ENCODE measurements at places on chromosomes 16 and 17.

DNA sequence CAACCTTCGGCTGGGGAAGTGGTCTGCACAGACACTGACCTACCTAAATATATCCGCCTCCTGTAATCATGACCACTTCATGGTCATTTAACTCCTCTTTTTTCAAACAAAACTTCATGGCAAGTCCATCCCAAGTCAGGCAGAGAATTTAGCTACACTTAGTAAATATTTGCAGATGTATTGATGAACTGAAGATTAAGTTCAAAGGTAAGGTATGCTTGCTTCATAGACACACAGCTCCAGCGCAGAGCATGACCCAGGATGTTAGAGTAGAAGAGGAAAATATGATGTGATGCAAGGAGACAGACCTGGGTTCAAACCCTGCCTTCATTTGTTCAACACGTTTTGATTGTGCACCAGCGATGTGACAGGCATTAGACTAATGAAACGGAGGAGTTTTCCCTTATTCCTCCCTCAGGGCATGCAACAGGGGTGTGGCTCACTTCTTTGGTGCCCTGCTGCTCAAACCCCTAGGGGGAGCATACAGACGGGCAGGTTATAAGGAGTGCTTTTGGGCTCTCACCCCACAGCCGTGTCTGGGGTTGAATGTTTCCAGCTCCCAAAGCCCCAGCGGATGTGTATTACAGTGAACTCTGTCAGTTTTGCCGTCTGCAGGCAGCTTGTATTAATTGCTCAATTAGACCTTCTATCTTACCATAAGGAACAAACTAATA lies 23.9 kb upstream of the CLEC3A start:
- H3K27ac ChIP-seq: no peak overlapping the region
- H3K27me3 ChIP-seq: no peaks in the 10 kb centered on the region
- H3K4me3 ChIP-seq: no peak overlapping the region
- DNase-seq: no peak

- no peak for DNase-seq
- no peak overlapping the region for H3K27ac ChIP-seq
- H3K27me3 ChIP-seq: no peaks in the 10 kb centered on the region
These were observed 11.2 kb downstream of the GAA start for GRCh38 chr17:80112471-80113032.

GRCh38 chr16:18041864-18042834 lies 294.4 kb downstream of the NPIPA8 start:
- DNase-seq: no peak
- H3K4me1 ChIP-seq: no peaks in the 10 kb centered on the region
- no peak overlapping the region for H3K27ac ChIP-seq
- no peak overlapping the region for H3K4me3 ChIP-seq
- no peaks in the 10 kb centered on the region for H3K27me3 ChIP-seq

DNA sequence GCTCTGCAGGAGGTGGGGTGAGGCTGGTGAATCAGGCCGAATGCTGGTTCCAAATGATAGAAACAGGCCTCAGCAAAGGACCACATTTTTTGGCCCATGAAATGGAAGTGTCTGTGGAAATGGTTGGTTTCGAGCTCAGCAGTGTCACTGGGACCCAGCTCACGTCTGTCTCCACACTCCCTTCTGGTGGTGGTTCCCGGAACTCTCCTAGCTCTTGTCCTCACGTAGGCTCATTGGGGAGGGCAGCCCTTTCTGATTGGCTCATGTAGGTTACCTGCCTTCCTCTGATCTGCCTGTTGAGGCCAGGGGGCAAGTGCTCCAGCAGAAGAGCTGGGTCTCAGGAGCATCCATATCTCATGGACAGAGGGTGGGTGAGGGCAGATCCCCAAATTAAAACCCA lies 4.0 kb downstream of the ALG1 start:
- peaks cover 52% of the 10 kb centered on the region for H3K36me3 ChIP-seq
- no peak overlapping the region for H3K27ac ChIP-seq
- H3K4me1 ChIP-seq: peaks cover 9% of the 10 kb centered on the region
- H3K4me3 ChIP-seq: no peak overlapping the region

GRCh38 chr17:12637015-12637414 lies 28.7 kb upstream of the MYOCD start:
- no peaks in the 10 kb centered on the region for H3K27me3 ChIP-seq
- no peak overlapping the region for H3K27ac ChIP-seq
- no peaks in the 10 kb centered on the region for H3K4me1 ChIP-seq
- no peak overlapping the region for H3K4me3 ChIP-seq
- no peak for DNase-seq

- no peak overlapping the region for H3K27ac ChIP-seq
- DNase-seq: no peak
- H3K36me3 ChIP-seq: no peaks in the 10 kb centered on the region
- no peaks in the 10 kb centered on the region for H3K4me1 ChIP-seq
- H3K27me3 ChIP-seq: no peaks in the 10 kb centered on the region
These were observed 13.1 kb downstream of the ABCA9 start for GRCh38 chr17:69047368-69048263.

- H3K27me3 ChIP-seq: no peaks in the 10 kb centered on the region
- no peak for DNase-seq
- peaks cover 36% of the 10 kb centered on the region for H3K36me3 ChIP-seq
- no peak overlapping the region for H3K27ac ChIP-seq
These were observed 11.9 kb downstream of the LGALS3BP start for GRCh38 chr17:78967782-78968362.

DNA sequence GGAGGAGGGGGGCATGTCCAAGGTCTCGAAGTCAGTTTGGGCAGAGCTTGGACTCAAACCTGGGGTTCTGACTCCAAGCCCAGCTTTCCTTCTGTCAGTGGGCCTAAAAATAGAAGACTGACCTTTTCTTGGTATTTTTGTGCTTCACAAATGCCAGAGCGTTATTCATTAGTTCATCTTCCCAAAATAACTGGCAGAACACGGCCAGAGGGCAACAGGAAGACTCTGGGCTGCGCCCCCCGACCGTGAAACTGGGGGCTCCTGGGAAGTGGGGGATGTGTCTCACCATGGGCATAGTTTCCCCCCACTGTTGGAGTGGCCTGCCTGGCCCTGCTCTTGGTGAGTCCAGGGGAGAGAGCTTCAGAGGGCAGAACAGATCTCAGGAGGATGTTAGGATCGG lies 94.0 kb downstream of the SOCS1 start:
- DNase-seq: no peak
- H3K4me3 ChIP-seq: no peak overlapping the region
- H3K27ac ChIP-seq: no peak overlapping the region
- H3K27me3 ChIP-seq: no peaks in the 10 kb centered on the region
- peaks cover 8% of the 10 kb centered on the region for H3K4me1 ChIP-seq

DNA sequence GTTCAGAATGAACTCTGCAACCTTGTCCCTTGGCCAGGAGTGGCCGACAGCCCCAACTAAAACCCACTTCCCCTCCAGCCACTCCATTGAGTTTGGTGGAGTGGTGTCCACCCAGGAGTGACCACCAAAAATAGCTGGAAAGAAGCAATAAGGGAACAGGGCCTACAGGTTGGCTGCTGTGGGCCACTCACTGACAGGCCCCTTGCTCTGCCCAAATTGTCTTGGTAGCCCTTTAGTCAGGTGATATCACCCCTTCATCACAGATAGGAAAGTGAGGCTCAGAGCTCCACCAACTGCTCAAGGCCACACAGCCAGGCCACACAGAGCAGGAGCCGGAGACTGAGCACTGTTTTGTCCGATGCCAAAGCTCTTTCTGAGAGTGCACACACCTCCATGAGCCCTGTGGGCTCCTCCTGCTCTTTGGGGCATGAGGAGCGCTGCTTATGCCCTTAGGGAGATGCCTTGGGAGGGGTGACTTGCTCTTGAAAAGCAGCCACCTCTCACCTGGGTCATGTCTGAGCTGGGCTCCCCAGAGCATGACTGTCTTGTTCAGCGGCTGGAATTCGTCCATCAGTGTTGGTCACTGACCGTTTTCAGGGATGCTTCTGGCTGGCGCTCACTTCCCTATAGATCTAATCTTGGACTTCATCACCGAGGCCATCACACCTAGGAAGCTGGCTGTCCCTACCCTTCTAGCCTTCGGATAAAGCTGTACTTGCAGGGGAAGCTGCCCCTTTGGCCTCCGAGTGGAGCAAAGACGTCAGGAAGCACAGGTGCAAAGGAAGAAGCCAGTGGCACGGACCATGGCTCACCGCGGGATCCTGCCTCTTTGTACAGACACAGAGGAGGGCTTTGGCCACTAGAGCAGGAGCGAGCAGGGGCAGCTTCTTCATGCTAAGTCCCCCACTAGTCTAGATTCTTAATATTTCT lies 186.0 kb upstream of the ZNF469 start:
- no peaks in the 10 kb centered on the region for H3K36me3 ChIP-seq
- peaks cover 10% of the 10 kb centered on the region for H3K4me1 ChIP-seq
- no peak overlapping the region for H3K4me3 ChIP-seq
- H3K27me3 ChIP-seq: no peaks in the 10 kb centered on the region
- H3K27ac ChIP-seq: no peak overlapping the region
